NT2/D1 (cell line): ENCODE measurements at places on chromosomes 1 and 21.

DNA sequence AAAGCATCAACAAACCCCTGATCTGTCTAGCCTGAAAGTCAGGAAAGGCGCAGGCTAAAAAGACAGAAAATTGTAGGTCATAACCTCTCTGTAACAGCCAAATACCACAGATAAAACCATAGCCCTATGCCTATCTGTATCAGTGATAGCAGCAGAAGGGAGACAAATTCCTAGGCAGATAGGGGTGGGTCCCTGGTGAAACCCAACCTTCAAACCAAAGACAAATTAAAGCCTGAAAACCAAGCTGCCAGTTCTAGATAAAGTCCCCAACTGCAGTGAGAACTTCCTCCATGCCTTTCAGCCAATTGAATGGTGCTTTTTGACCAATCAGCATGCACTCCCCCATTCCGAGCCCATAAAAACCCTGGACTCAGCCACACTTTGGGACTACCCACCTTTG is 115.3 kb downstream of the NTPCR start:
- no peak for DNase-seq

GRCh38 chr1:111719674-111720132 is 19.5 kb downstream of the INKA2 start:
- no peak for DNase-seq

DNA sequence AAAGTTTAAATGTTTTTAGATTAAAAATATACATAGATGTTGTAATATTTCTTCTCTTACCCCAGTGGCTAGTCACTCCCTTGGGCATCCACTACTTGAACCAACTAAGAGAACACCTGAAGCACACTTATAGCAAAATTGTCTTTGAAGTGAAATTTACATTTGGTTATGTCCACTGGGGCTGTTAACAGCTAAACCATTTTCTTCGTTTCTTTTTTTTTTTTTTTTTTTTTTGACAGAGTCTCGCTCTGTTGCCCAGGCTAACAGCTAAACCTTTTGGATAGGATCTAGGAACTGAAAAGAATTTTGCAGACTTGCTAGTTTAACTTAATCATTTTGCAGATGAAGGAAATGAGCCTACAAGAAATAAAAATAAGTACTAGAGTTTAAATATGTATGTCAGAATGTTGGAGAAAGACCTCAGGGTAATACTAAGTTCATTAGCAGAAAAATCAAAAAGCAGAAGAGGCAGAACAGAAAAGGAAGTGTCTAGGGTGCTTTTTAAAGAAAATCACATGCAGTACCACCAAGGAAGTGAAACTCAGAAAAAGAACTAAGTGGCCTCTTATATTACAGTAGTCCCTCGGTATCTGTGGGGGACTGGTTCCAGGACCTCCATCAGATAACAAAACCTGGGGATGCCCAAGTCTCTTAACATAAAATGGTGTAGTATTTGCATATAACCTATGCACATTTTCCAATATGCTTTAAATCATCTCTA is 11.8 kb downstream of the DRAM2 start:
- no peak for DNase-seq

GRCh38 chr1:172466795-172467407 is 23.0 kb upstream of the PIGC start:
- no peak for DNase-seq

GRCh38 chr1:228852511-228853088 is 117.3 kb downstream of the RHOU start:
- no peak for DNase-seq

DNA sequence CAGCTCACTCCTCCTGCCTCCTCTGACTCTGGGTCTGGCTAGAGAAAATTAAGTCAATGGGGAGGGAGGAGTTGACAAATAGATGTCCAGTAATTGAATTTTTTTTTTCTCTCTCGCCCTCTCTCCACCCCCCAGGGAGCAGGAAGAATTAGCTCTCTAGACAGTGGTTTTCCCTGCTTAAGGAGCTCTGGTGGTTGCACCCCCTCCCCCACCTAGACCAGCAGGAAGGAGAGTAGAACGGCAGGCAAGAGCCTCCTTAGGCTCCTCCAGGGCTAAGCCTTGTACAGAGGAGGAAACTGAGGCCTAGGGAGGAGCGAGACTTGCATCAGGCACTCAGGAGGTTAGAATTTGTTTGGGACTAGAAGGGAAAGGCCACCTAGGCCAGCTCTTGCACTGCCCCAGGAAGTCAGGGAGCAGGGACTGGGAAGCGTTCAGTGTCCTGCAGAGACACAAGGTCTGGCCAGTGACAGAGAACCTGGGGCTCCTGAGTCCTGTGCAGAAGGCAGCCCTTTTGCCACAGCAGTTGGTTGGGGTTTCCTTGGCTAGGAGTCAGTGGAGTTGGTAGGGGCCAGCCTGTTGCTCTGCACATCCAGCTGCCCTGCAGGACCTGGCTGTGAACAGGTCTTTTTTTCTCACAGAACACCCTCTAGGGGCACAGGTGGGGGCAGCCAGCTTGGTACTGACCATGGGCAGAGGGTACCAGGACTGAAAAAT is 49.5 kb upstream of the ACOT11 start:
- DNase-seq = no peak

GRCh38 chr1:4110888-4111287 is 210.8 kb upstream of the C1orf174 start:
- DNase-seq = no peak

GRCh38 chr1:111441573-111442192 is 7.4 kb downstream of the WDR77 start:
- peak; percentile 36 for DNase-seq

- DNase-seq = no peak
Measured at GRCh38 chr1:224558904-224559303, 57.2 kb upstream of the CNIH3 start.

DNA sequence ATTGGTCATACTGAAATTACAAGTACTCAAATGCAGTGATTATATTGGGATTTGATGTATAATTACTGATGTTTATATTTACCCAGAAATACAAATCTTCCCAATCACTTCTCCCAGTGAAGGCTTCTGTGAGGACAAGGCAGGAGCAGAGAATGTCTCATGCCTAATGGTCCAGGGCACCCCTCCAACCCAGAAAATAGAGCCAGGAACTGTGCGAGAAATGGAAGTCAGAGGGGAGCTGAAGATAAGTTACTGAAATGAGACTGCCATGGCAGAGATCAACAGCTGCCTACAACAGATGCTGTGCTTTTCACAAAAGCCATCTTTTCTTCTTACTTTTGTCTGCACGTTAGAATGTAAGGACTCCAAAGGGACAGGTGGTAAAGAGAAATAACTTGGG is 171.2 kb downstream of the TTLL7 start:
- no peak for DNase-seq

GRCh38 chr1:243433737-243434370 is 178.0 kb downstream of the SDCCAG8 start:
- no peak for DNase-seq

DNA sequence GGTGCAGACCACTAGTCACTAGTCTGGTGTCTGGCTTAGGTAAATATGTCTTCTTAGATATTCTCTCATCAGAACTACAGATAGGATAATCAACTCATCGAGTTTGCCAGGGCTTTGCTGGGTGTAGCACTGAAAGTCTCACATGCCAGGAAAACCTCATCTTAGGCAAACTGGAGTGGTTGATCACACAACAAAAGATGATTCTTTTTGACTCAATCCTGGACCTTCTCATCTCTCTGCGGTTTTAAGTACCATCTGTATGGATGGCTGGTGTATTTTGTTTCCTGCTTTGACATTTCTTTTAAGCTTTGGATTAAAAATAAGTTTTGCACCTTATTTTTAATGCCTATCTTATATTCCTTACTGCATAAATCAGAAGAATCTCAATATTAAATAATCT is 11.3 kb downstream of the GBP2 start:
- no peak for DNase-seq
